ENCODE measurements at places on chromosomes 3 and 15. TPM values are rescaled to one million over a fixed set of nuclear protein-coding genes. Genes with fewer than 3 reads are reported as not detected.

DNA sequence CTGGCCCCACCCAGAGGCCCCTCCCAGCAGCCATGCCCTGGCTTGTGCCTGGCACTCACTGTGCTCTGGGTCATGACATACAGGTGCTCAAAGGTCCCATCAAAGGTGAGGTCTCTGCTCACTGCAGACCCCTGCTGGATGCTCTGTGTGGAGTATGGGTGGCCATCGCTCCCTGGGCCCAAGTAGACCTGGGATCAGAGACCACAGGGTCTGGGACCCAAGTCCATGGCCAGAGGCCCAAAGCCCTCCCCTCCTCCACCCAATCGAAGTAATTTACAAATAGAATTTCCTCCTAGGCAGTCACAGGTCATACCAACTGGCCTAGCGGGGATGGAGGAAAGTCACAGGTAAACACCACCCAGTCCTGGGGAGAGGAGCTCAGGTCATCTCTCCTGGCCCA lies 7.6 kb downstream of the PLXNB1 start:
- DNase-seq: no peak

- no peak for DNase-seq
These were observed 510.8 kb downstream of the PLOD2 start for GRCh38 chr3:145650170-145650569.

GRCh38 chr3:149466192-149466591 lies 8.3 kb upstream of the TM4SF4 start:
- no peak for DNase-seq

DNA sequence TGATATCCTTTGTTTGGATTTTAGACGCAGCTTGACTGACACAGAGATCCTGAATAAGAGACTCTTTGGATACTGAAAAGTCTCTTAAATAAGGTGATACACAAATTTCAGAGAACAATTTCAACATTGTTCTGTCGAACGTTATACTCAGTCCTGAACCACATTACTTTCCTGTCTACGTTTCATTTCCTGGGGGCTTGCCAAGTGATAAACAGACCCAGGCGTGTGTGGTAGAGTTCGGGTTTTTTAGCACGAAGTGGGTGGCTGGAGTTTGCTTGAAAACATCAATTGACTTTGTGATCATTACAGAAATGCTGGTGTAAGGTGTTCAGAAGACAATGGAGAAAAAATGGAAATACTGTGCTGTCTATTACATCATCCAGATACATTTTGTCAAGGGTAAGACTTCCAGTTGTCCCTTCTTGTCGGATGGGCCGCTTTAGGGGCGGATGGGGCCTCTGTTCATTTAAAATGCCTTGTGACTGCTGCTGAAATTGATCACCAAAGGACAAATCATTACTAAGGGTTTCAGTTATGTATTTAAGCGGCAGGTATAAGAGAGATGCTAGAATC lies at the start of gene CD96:
Gene CD96, plus strand, starts transcription at position 287 of the 573 bp plus-strand sequence. Its CDS starts 52 bp downstream, at position 339.
- DNase-seq: no peak

The PAK6 gene
- 1.3 TPM for total RNA-seq

The TOP2B gene
- total RNA-seq: 49.5 TPM

The BSN gene
- total RNA-seq: 0.27 TPM

The KBTBD8 gene
- total RNA-seq: 1.9 TPM

The FBXW12 gene
- under 0.01 TPM for total RNA-seq

The ATP8B4 gene
- total RNA-seq: 141 TPM

The SLC9C1 gene
- 0.54 TPM for total RNA-seq

The ROPN1 gene
- total RNA-seq: not detected
